Stimulated activated CD4-positive, alpha-beta T cell treated with anti-CD3 and anti-CD28 coated beads, TNF-alpha, amount 100 ng/mL, for 1 hour (primary cell): ENCODE measurements at places on chromosomes 6 and 20.

DNA sequence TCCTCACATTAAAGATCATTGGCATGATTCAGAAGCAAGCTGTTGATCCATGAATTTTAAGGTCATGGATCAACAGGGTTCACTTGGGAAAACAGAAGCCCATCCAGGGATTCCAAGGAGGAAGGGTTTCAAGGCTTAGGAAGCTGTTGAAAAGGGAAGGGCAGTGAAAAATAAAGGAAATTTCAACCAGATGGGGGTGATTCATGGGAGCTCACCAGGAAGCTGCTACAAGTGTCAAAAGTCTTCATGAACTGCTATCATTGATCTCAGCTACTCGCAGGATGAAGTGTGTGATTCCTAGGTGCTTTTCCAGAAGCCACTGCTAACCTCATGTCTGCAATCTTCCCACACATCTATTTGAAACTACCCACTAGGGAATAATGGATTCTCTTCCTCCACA is 26.2 kb downstream of the ADTRP start:
- DNase-seq, result no peak

DNA sequence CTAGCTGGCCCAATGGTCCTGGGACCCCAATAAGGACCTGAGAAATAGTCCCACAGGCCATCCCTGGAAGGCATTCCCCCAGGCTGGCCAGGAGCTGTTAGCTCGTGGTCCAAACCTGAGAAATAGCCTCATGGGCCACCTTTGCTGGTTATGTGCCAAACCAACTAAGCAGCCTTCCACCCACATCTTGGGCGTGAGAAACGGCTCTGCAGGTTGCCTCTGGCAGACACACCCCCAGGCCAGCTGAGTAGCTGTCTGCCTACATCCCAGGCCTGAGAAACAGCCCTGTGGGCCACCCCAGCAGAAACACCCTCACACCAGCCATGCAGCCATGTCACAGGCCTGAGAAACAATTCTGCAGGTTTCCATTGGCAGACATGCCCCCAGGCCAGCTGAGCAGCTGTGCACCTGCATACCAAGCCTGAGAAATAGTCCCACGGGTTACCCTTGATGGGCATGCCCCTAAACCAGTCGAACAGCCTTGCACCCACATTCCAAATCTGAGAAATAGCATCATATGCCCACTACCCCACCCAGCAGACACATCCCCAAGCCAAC is 567.8 kb upstream of the ID4 start:
- no peak for DNase-seq

DNA sequence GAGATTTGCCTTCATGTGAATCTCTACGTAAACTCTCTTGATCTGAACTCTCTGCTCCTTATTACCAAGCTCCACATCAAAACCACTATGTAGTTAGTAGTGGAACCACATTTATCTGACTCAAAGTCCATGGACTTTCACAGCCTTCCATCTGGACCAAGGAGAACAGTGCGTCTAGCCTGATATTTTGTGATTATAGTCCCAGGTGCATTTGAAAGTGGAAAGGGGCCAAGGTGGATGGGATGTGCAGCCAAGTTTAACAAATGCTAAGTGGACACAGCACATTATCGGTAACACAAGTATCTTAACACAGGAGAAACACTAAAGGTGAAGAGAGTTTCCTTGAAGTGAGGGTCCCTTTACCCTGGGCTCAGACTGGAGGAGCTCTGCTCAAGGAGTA is 281.2 kb upstream of the SGK1 start:
- no peak for DNase-seq

GRCh38 chr6:30615958-30616810 is 859 bp downstream of the PPP1R10 start:
- DNase-seq, result no peak

DNA sequence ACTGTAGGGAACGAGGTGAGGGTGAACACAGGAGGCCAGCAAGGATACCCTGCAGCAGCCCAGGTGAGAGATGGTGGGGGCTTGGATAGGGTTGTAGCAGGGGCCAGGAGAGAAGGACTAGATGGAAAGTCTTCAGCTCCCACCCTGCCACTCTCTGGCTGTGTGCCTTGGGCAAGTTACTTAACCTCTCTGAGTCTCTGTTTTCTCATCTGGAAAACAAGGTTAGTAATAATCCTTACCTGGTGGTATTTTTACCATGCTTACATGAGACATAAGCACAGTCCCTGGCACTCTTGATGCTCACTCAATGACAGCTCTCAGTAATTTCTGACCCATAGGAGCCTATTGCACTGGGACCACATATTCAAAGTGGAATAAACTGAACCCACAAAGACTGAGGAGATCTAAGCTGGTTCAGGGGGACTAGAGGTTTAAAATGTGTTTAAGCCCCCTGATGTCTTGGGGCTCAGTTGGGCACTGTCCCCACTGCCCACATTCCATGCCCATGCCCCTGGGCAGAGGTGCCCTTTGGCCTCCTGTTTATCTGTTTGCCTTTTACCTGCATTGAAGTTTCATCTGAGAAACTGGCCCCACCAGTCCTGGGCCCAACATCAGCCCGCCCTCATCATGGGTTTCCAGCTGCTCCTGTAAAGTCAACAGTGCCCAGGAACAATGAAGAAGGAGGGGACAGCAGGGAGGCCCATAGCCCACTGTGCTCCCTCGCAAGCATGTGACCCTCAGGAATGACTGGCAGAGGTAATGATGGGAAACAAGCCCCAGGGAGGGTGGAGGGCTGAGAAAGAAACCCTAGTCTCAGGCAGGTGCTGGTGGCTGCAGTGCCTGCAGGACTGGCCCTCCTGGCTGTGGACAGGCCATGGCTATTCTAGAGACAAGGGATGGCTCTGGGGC is 104.0 kb downstream of the VEGFA start:
- no peak for DNase-seq

GRCh38 chr6:156852147-156852857 is 75.1 kb downstream of the ARID1B start:
- no peak for DNase-seq

DNA sequence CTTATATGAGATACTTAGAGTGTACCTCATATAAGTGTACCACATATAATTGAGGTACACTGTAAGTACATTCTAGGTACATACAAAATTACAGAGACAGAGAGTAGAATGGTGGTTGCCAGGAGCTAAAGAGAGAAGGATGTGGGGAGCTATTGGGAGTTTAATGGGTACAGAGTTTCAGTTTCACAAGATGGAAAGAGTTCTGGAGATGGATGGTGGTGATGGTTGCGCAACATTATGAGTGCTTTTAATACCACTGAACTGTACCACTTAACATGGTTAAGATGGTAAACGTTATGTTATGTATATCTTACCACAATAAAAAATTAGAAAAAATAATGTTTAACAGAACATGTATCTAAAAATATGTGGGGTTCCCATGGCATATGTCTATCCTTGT is 69.4 kb downstream of the PRND start:
- no peak for DNase-seq

DNA sequence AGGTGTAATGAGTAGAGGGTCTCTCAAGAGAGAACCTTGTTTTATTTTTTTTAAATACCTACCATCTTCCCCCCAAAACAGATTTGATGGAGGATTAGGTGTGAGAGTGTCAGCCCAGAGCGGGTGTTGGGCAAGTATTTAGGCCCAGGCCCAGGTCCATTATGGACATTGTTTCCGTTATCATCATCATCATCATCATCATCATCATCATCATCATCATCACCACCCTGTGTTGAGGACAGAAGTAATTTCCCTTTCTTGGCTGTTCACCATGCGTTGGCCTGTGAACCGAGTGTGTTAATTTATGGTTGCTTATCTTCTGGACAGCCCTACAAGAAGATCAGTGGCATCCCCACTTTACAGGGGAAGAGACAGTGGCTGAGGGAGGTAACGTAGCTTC is 28.6 kb downstream of the PSMF1 start:
- DNase-seq, result no peak

- no peak for DNase-seq
Observed at GRCh38 chr6:33297956-33298772, 578 bp downstream of the RGL2 start.

- DNase-seq, result no peak
Observed at GRCh38 chr6:21005816-21006570, 471.7 kb downstream of the CDKAL1 start.

DNA sequence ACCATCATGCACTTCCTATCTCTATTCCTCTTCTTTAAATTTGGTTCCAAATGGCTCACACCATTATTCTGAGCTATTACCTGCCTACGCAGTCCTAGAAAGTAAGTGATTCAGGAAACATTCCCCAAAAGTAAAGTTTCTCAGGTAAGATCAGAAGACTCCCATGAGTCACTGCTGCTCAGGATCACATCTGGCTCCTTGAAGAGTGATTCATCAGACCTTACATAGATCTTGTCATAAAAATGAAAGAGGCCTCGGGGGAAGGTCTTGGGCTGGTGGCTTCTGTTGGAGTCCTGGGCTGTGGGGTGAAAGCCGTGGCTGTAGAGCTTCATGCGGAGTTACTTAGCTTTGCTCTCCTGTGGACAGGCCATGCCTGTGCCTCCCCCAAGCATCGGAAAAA is 35.9 kb downstream of the PLG start:
- no peak for DNase-seq

- DNase-seq, result no peak
Observed at GRCh38 chr6:106511288-106512047, 117.8 kb downstream of the RTN4IP1 start.

GRCh38 chr20:31664696-31665354 is 27.1 kb downstream of the COX4I2 start:
- no peak for DNase-seq

DNA sequence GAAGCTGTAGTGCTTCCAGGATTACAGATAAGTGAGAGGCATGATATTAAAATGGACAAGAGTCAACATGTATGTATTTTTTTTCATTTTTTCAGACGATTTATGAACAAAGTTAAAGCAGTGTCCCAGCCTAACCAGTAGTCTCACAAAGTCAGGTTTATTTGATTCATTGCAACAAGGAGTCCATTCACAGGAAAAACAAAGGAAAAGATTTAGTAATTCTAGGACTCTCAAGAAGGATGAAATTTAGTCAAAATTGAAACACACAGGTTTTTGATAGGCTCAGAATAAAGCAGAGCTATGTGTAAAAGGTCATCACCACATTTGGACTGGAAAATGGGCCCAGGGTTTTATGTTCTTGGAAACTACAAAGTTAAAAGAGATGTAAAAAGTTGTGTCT is 84.0 kb downstream of the ZNF133 start:
- no peak for DNase-seq

GRCh38 chr20:3846740-3847428 is at the start of gene MAVS:
Gene MAVS, plus strand, starts transcription at chr20:3846834. Its CDS starts 7,791 bp downstream, at chr20:3854625.
- peak; percentile 80 for DNase-seq

GRCh38 chr6:170022827-170023619 is 267.9 kb downstream of the DLL1 start:
- no peak for DNase-seq

DNA sequence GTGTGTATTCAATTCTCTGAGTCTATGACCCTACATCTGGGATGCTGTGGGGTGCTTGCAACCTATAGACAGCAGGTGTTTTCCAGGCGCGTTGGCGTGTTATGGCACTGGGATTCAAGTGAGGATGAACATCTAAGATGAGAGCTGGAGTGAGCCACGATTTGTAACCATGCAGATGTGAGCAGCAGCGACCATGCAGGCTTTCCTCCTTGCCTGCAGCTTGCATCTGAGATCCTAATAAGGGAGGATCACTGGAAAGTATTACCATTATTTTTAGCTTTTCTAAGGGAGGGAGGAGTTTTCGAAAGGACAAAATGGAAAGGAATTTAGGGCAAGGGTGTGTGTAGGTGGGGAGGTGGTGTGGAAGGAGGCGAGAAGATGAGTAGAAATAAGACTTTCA is 216.7 kb downstream of the ATXN1 start:
- DNase-seq, result no peak

GRCh38 chr6:30037182-30037788 is 23.8 kb upstream of the POLR1H start:
- no peak for DNase-seq

- DNase-seq, result no peak
Observed at GRCh38 chr6:21438237-21438985, 155.1 kb upstream of the SOX4 start.

GRCh38 chr6:51398793-51399192 is 580.1 kb downstream of the TFAP2B start:
- DNase-seq, result no peak

DNA sequence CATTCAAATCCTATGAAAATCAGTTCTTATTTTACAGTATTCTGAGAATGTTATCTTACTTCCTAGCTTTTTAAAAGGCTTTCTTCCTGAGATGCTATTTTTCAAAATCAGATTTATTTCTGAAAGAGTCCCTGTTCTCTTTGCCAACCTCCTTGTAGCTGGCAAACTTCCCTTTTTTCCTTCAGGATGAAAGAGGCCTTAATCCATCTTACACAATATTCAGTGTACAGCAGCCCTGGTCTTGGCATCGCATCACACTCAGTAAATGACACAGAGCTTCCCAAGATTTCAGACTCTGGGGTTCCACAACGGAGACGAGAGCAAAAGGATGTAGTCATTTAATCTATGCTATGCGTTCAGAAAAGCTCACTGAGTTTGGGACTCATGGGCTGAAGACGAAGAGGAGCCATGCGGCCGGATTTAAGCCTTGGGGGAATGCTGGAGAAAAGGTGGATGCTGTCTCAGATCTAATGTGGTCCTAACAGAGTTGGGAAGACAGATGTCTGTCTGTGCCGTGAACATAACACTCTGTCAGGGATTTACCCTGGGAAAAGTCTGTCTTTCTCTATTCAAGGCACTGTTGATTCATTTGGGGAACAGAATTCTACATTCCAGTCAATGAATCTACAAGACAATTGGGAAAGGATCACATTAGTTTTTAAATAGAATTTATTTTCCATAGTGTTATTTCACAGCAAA is 616.4 kb upstream of the AGPAT4 start:
- no peak for DNase-seq

GRCh38 chr20:37522260-37523011 is 1.4 kb downstream of the NNAT start:
- DNase-seq, result no peak

GRCh38 chr6:22401206-22401605 is 104.4 kb upstream of the PRL start:
- DNase-seq, result no peak
